ENCODE measurements at places on chromosomes 7 and 10.

GRCh38 chr10:115003396-115003795 lies 65.4 kb downstream of the TRUB1 start:
- no peak for DNase-seq

- no peak for DNase-seq
Measured at GRCh38 chr7:105304040-105304895, 84.5 kb downstream of the SRPK2 start.

DNA sequence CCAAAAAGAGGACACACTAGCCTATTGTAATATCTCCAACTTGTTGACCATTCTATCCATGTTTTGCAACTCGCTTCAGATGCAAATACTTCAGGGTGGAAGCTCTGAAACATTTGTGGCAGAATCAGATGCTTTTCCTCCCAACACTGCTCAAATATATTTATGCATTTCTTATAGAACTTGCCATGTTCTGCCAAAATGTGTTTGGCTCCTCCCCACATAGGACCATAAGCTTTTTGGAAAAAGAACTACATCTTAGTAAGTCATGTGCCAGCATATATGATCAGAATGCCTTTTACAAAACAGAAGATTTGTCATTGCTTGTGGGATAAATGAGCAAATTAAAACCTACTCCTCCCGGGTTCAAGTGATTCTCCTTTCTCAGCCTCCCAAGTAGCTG lies 484.5 kb downstream of the TNS3 start:
- no peak for DNase-seq

GRCh38 chr10:76581506-76582256 lies 1055.9 kb downstream of the KCNMA1 start:
- DNase-seq: no peak

DNA sequence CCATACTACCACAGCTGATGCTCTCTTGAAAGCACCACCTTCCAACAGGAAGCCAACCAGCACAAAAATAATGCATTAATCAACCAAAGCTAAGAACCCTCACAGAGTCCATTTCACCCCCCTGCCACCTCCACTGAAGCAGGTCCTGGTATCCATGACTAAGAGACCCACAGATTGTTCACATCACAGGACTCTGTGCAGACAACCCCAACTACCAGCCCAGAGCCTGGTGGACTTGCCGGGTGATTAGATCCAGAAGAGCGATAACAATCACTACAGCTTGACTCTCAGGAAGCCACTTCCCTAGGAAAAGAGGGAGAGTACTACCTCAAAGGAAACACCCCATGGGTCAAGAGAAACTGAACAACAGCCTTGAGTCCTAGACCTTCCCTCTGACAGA lies 528.1 kb downstream of the KIF20B start:
- no peak for DNase-seq

DNA sequence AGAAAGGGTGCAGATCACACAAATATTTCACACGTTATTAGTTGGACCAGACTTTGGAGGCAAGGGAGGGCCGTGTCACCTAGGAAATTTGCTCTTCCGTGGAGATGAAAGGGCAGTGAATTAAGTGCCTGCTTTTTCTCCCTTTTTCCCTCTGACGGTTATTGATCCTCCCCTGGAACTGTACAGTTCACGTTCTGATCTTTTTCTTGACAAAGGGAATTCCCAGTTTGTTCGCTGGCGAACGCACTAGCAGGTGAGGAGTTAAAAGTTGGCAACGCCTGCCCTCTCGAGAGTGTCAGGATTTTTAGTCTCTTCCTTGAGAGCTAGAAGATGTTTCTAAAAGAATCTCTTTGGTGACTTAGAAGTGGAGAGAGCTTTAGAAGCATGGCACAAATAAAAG lies 111.5 kb downstream of the TCF7L2 start:
- DNase-seq: no peak

- DNase-seq: no peak
Measured at GRCh38 chr10:80579849-80580637, 42.3 kb downstream of the SH2D4B start.

- DNase-seq: no peak
Measured at GRCh38 chr7:33965183-33965744, 59.9 kb downstream of the BMPER start.

DNA sequence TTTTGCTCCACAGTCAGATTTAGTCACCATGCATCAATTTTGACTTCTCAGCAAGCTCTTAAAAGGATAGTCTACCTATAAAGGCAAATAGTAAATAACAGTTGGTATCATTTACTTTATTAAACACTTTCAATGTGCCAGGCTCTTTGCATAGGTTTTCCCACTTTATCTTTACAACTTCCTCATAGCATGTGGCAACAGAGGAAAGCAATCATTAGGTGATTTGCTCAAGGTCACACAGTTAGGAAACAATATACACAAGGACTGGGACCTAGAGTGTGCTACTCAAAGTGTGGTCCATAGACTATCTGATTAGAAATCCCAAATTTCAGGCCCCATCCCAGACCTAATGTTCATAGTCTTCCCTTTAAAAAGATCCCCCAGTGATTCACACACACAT lies 212.3 kb downstream of the MTERF1 start:
- no peak for DNase-seq

- no peak for DNase-seq
Measured at GRCh38 chr7:30866939-30867338, 44.7 kb upstream of the AQP1 start.

DNA sequence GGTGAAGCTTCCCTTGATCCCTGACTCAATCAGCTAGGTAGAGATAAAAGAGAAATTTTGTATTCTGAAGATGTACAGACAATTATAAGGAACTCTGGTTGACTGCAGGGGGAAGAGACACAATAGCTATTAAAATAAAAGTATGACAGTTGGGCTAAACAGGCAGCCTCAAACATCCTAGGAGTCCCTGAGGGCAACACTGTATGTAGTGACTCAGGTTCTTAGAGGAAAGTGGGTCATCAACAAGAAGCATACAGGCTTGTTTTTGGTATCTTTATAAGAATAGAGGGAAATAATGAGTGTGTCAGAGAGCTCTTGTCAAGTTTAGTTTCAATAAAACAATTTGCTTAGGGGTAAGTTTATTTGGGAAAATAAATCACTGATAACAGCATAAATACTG lies 150.3 kb downstream of the AUTS2 start:
- DNase-seq: no peak

- DNase-seq: no peak
Measured at GRCh38 chr7:11726794-11727155, 105.2 kb downstream of the THSD7A start.

DNA sequence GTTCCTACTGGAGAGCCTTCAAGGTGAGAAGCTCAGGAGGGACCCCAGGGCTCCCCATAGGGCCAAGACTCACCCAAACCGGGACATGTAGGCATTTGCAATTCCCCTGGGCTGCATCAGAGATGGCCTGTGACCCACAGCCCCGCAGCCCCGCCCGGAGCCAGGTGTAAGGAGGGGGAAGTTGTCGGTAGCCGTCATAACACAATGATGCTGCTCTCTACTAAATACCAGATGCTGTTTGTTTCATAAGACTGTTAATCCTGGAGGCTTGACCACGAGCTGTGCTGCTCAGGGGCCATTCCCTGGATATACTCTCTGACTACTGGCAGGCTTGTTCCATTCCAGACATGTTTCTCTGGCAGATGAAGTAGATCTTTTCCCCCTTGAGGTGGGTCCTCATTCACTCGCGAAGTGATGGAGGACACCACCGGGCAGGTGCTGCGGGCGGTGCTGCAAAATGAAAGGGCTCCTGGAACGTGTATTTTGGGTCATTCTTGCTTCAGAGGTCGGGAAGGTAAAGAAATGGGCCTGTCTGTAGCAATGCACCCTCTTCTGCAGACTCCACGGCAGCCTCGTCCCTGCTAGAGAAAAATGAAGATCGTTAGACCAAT lies 61.1 kb downstream of the MKI67 start:
- no peak for DNase-seq

DNA sequence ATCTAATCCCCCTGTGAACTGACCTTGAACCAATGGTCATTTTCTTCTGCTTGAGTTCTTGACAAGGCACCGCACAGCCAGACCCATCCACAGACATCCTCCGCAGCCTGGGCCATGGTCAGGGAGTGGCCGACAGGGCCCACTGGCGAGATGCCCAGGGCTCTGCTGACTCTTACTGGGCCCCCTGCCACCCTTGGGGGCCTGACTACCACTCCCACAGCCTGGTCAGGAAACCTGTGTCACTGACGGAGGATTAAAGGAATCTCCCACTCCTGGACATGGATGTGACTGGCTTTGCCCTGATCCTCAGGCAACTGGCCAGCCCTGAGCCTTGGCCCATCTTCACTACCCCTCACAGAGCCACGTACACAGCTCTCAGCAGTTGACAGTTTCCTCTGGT lies 50.4 kb upstream of the ENO4 start:
- no peak for DNase-seq

DNA sequence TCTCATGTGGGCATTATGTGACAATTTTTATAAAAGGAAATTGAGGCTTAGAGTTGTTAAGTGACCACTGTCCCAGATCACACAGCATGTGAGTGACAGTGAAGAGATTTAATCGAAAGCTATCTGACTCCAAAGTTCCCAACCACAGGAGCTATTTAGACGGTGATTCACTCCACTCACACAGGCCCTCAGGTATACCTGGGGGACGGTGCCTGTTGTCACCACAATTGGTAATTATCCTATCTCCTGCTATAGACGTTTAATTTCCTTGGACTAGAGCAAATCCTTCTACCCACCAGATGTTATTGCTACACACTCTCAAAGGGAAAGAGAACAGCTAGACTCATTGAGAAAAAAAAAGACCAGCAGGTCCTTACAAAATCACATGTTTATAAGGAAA lies 145.5 kb downstream of the KLF6 start:
- DNase-seq: no peak

- DNase-seq: no peak
Measured at GRCh38 chr7:96599288-96599936, 110.2 kb downstream of the SEM1 start.

DNA sequence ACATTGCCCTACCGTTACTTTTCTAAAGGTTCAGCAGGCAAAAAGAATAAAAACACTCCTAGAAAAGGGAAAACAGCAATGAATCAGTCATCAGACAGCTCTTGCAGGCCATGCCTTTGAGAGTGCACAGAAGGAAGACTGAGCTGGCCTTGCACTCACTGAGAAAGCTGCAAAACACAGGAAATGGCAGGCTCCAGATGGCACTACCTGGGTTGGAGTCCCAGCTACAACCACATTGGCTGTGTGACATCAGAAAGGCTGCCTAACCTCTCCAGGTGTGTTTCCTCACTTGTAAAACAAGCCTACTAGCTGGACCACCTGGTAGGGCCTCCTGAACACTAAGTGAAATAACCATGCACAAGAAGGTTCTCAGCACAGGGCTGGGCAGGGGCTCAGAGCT lies 113.7 kb downstream of the SFMBT2 start:
- DNase-seq: no peak

DNA sequence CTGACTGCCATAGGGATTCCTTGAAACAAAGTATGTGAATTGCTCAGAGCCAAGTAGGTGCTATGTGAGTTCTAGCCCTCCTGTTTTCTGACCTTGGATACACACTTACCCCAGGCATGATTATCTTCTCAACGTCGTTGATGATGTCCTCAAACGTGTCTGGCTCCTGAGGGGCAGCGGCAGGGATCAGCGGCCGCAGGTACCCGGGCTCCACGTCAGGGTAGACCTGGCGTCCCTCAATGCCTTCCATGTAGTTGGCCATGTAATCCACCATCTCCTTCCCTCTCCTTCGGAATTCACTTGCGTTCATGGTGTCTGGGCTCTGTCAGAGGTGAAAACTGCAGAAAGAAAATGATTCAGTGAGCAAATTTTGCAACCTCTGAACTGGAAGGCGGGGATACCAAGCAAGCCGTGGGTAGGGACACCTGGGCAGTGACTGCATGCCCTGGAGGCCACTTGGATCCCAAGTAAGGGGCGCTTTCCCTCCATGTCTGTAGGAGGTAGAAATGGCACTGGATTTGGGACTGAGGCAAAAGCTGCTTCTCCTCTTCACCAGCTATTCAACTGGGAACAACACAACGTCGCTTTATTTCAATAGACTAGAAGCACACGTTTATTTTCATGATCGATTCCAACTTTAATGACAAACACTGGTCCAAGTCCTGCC lies 21.3 kb downstream of the DDC start:
- DNase-seq: no peak

GRCh38 chr7:29794959-29795629 lies 11.2 kb upstream of the WIPF3 start:
- DNase-seq: no peak

- DNase-seq: no peak
Measured at GRCh38 chr7:55552320-55553023, 19.8 kb downstream of the VOPP1 start.

GRCh38 chr10:79262131-79262530 lies 85.1 kb upstream of the PPIF start:
- DNase-seq: no peak

GRCh38 chr10:98472196-98472595 lies 25.5 kb upstream of the HPS1 start:
- DNase-seq: no peak

DNA sequence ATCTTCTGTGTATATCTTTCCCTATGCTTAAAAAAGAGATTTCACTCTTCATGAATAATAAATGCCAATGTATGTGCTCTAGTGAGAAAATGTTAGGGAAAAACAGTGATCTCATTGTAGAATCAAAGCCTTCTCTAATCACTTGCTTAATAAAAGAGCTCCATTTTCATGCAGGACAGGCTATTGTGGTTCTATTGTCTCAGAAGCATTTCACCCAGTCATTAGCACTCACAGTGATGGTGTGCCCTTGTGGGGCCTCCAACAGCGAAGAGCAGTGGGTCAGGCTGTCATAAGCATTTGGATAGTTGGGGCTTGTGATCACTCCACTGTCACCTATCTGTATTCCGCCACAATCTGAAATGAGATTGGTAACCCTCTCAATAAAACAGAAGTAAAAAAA lies 83.9 kb upstream of the RSU1 start:
- no peak for DNase-seq

- DNase-seq: no peak
Measured at GRCh38 chr7:91345449-91345848, 81.2 kb downstream of the FZD1 start.

- no peak for DNase-seq
Measured at GRCh38 chr10:52517012-52517411, 202.9 kb downstream of the DKK1 start.
